Posterior cingulate gyrus (tissue), 11 donors: ENCODE measurements at places on chromosomes 7 and 10.

- DNase-seq, result peak; percentile 8
Observed at GRCh38 chr10:22230158-22230833, 12.5 kb upstream of the EBLN1 start.

DNA sequence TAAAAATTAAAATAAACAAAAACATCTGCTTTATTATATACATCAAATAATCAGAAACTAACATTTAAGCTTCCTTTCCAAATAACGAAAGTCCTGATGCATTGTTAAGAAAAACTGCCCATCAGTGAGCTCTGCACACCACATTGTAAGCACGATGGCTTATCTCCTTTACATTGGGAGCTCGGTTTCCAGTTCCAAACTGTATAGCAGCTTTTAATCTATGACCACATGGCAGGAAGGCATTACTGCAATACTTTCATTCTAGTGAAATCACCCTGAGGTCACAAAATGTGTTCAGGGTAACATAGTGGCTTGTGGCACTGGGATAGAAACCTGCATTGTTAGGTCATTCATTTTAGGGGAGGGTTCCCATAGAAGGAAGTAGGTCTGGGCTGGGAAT is 146.3 kb downstream of the ZNF22 start:
- no peak for DNase-seq

GRCh38 chr7:97024209-97025129 is at the start of gene DLX5:
Gene DLX5 (minus strand): TSS chr7:97024831. CDS start chr7:97024623, 208 bp downstream.
- DNase-seq, result no peak

DNA sequence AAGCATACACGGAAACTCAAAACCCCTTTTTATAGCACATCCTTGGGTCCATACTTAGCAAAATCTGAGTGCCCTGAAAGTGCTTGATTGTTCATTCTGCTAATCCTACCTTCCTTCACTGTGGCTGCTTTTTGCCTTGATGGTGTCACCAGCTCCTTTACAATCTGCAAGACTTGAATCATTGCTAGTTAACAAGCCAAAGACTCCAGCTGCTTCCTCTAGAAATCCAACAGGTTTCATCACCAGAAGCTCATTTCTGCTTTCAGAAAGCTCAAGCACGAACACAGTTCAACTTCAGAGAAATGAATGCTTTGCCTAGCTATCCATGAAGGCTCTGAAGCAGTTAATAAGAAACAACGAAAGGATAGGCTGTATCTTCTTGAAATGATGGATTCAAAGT is 38.0 kb downstream of the USP6NL start:
- DNase-seq, result no peak

- no peak for DNase-seq
Observed at GRCh38 chr7:16455591-16455990, 9.9 kb downstream of the SOSTDC1 start.

GRCh38 chr10:130470286-130470685 is 334.1 kb downstream of the GLRX3 start:
- DNase-seq, result no peak

DNA sequence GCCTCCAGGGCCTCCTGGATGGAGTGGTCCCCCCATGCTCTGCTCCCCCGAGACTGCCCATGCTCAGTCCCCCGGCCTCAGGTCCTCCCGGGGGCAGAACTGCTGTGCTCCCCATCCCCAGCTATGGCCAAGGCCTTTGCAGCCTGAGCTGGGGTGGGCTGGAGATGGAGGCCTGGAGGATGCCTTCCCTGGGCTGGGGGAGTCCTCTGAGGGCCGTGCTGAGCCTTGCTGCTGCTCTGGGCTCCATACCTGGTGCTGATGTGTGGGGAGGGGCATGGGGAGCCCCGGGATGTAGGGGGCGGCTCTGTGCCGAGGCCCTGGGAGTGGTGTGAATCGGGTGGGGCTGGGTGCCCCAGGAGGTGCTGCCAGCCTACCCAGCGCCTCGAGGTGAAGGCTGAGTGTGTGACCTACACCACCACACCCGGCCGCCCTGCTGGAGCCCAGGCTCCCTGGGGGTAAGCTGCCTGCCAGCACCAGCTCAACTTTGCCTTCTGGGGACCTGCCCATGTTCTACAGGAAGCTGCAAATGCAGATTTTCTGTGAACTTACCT is 109.5 kb downstream of the UNCX start:
- no peak for DNase-seq
